ENCODE measurements at places on chromosomes 6 and 20.

DNA sequence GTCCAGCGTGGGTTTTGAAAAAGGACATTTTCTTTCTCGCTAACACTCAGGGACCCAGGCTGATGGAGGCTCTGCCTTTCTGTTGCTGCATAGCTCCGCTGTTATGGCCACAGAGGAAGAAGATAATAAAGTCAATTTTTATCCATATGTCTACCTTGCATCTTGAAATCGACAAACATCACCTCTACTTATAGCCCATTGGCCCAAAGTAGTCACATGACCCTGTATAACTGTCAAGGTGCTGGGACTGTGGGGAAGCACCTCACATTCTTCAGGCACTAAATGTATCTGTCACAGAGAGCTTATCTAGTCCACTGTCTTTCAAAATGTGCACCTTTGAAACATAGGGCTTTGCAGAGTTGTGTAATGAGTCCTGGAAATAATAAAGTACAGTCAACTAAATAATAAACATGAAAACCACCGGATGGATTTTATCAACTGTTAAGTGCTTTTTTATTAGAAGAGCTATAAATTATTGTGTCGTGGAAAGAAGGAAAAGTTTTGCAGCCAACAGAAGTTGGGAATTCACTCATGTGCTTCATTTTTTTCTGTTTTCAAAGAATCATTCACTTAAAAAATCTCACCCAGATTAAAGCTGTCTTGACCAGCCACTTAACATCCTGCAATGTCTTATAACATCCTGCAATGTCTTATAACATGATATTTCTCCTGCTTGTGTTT, 47.7 kb upstream of the RCAN2 start:
- DNase-seq, result no peak

- no peak for DNase-seq
Measured at GRCh38 chr20:47293631-47294030, 62.9 kb downstream of the ZMYND8 start.

- no peak for DNase-seq
Measured at GRCh38 chr20:20096421-20096820, 44.1 kb downstream of the CFAP61 start.

- DNase-seq, result no peak
Measured at GRCh38 chr20:56806952-56807517, 177.9 kb downstream of the TFAP2C start.

GRCh38 chr6:17457405-17457804, 64.0 kb downstream of the CAP2 start:
- no peak for DNase-seq

- DNase-seq, result no peak
Measured at GRCh38 chr6:120355822-120356221, 978.5 kb downstream of the TBC1D32 start.

GRCh38 chr6:109172101-109172746, 76.9 kb downstream of the CEP57L1 start:
- no peak for DNase-seq

DNA sequence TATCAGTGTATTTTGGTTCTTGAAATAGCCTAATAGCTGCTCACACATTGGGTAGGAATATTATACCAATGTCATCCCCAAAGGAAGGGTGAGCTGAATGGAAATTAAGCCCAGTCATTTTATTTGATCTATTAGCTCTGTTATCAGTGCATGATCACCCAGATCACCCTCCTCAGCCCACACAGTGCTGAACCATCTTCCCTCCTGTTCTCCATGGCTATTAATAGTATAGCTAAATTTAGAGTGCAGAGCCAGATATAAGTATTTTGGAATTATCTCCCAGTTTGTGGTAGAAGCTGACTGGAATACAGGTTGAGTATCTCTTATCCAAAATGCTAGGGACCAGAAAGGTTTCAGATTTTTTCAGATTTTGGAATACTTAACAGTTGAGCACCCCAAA, 45.4 kb downstream of the KCTD20 start:
- no peak for DNase-seq

- no peak for DNase-seq
Measured at GRCh38 chr20:57899554-57899953, 189.7 kb upstream of the PMEPA1 start.

GRCh38 chr20:51092338-51092737, 69.4 kb upstream of the KCNG1 start:
- no peak for DNase-seq

DNA sequence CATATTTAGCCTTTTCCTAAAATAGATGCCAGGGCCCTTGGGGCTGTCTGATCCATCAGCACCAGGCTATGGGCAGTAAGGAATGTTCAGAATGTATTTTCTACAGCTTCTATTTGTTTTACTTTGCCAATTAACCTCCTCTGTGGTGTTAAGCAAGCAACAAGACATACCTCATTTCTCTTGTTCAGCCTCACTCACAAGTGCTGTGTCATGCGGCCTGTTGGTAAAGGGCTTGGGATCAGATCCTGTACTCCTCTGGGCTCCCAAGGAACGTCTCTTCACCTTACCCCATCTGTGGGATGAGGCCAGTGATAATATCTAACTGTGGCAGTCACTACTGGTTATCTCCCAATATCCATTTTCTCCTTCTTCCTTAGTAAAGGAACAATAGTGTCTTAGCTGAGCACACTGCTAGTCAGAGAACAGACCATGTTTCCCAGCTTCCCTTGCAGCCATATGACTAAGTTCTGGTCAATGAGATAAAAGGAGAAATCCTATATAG, 7.0 kb upstream of the DSTN start:
- DNase-seq, result no peak

- no peak for DNase-seq
Measured at GRCh38 chr20:49478754-49479689, 3.4 kb downstream of the KCNB1 start.

- no peak for DNase-seq
Measured at GRCh38 chr6:9507136-9507895, 907.6 kb downstream of the TFAP2A start.

GRCh38 chr20:23009636-23010035, 25.5 kb upstream of the SSTR4 start:
- no peak for DNase-seq

- DNase-seq, result no peak
Measured at GRCh38 chr20:62606016-62606415, 36.3 kb upstream of the SLCO4A1 start.
